ENCODE measurements at places on chromosomes 7 and 10.
A peak's percentile ranks its signal among the peaks of the same experiment; 100 is the strongest.

GRCh38 chr7:16989811-16990413, 108.1 kb upstream of the AGR3 start:
- no peak for DNase-seq

DNA sequence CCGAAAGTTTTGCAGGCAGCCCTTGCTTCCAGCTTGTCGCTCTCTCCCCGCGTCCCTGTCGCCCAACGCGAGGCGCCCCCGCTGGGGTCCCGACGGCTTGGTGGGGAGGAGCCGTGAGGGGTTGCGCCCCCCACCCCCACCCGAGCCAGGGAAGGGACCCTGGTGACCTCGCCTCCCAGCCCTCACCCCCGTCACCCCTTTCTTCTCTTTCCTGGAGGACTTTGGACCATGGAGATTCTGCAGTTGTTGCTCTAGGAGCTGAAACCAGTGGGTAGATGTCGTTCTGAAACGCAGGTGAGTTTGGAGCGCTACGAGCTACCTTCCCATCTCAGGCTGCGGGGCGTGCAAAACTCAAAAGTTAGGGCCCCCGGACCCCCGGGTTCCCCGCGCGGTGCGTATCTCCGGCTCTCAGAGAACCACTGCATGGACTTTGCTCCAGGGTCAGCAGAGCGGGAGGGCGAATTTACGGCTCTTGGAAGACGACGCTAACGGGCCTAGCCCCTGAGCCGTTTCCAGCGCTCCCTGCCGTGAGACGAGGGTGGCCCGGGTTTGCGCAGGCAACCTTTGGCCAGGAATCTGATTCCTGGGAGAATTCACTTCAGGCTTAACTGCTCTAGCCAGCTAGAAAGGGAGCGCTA, 684 bp upstream of the ATXN7L1 start:
- DNase-seq = peak; percentile 83

DNA sequence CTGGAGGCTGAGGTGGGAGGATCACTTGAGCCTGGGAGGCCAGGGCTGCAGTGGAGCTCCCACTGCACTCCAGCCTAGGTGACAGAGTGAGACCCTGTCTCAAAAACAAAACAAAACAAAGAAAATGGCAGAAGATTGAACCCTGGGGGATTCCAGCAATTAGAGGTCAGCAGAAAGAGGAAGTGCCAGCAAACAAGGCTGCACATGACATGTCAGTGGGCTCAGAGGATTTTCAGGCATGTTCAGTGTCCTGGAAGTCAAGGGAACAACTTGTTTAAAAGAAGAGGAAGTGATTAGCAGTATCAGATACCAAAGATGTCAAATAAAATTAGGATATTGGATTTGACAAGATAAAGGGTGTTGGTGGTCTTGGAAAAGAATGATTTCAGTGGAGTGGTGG, 32.3 kb downstream of the RAB18 start:
- no peak for DNase-seq

- DNase-seq = no peak
Observed at GRCh38 chr10:100647928-100648327, 97.5 kb upstream of the PAX2 start.

DNA sequence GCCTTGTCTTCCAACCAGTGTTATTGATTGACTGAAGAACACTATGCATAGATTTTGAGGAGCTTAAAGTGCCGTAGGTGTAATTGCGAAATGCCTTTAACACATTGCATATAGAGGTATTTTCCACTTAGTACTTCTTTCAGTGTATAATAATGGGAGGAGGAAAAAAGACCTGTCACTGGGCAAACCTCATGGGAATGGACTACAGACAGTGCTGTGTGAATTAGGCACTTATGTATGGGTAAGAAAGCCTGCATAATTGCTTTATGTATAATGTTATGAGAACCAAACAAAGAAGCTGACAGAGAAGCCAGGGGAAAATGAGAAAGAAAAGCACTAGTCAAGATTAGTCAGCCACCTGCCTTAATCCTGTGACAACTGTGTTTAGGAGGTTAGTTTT, 12.4 kb upstream of the SCRN1 start:
- no peak for DNase-seq

DNA sequence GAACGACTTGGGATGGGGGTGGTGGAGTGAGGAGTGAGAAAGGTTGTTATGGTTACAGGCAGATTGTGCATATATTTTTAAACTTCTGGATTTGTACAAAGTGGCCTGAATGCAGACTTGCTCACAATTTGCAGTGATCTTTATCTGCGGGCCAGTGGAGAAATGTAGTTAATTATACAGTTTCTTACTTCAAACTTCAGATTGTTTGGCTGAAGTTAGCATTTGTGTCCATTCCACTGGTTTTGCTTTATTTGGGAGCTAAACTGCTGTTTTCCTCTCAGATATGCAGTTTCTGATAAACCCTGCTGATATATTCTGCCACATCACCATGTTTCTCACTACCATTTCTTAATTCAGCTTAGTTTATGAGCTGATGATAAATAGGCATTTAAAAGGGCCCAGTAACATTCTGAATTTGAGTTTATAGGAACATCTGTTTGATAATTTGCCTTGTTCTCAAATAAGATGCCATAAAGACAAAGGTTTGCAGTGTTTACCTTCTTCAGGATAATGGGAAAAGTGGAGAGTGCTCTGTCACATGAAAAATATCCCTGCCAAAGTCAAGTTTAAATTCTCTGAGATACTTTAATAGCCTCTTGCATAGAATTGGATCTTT, 170.1 kb downstream of the ST7 start:
- DNase-seq = no peak

DNA sequence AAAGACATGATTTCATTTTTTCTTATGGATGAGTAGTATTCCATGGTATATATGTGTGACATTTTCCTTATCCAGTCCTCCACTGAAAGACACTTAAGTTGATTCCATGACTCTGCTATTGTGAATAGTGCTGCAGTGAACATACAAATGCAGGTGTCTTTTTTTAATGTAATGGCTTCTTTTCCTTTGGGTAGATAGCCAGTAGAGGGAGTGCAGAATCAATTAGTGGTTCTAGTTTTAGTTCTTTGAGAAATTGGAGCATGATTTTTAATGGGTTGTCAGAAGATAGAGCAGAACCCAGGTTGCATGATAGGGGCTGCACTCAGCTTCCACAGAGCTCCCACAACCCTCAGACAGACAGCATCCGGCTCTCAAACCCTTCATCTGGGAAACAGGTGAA, 152.9 kb upstream of the PLXDC2 start:
- no peak for DNase-seq

DNA sequence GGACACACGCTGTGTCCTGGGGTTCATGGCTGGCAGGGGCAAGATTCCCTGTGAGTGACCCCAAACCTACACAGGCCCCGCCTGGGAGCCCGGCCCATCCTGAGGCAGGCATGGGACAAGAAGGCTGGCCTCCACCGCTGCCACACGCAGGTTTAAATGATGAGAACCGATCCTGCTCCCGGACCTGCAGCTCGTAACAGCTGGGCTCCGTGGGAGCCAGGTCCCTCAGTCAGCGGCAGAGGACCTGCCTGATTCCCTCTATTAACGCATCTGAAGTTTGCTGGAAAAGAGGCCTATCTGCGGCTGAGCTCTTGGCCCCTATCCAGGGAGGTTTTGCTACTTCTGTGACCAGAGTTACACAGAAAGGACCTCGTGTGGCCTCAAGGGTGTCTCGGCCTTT, 112.3 kb downstream of the VIPR2 start:
- peak; percentile 77 for DNase-seq

GRCh38 chr7:88670536-88670935, 89.0 kb upstream of the ZNF804B start:
- no peak for DNase-seq

DNA sequence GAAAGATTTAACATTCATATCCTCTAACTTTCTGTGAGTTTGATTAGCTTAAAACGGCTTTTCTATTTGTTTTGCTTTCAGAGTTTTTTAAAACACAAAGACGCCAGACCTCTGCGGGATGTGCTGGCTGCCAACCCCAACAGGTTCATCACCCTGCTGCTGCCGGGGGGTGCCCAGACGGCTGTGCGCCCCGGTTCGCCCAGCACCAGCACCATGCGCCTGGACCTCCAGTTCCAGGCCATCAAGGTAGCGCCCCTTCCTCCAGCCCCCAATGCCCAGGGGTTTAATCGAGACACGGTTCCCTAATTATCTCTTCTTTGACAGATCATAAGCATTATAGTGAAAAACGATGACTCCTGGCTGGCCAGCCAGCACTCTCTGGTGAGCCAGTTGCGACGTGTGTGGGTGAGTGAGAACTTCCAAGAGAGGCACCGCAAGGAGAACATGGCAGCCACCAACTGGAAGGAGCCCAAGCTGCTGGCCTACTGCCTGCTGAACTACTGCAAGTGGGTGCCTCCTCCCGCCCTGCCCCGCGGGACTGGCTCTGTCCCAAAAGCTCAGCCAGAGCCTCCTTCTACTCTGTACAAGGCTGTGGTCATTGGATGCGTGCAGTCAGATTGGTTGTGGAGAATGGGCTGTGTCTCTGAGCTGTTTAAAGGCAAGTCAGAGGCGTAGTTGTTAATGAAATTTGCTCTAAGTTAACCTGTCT, 71.2 kb downstream of the TRRAP start:
- no peak for DNase-seq

DNA sequence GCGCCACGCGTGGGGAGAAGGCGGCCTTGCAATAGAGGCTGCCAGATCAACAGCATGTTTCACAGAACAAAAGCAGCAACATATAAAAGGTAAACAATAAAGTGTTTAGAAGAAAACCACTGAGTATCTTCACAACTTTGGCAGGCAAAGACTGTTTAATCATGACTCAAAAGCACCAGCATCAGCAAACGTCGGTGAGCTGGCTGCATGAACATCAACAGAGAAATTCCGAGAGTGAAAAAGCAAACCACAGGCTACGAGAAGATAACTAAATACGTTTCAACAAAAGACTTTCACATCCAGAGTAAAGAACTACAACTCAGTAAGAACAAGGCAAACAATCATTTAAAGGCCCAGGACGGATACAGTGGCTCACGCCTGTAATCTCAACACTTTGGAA, 172.0 kb downstream of the MAD1L1 start:
- no peak for DNase-seq

DNA sequence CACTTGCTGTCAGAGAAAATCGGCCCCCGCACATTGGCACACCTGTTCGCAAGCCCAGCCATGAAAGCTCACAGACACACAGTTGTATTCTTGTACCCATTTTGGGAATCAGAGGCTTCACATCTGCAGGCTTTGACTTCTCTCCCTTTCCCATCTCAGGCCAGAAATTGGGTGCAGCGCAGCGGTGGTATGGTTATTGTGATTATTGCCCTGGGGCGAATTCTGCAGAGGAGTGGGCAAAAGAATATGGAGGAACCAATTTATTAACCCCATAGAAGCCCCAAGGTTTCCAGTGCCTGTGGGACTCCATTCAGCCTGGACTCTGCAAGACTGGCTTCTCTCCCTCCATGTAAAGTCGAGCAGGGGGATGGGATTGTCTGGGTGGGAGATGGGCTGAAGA, 14.0 kb downstream of the TLX1 start:
- DNase-seq = no peak

DNA sequence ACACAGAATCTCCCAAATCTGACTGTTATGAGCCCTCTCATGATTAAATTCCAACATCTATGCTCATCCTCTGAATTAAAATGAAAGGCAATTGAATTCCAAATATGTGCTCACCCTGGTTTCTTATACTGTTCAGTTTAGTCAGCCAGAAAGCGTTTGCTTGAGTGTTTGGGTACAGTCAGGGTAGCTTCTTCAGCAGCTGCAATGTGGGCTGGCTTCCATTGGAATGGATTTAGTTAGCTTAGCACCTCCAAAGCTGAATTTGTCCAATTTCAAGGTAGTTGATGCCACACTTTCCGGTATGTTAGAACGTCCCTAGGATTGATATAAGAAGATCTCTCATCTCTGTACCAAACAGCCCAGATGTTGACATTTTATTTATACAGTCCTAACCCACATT, 9.3 kb downstream of the KLHL7 start:
- no peak for DNase-seq

- DNase-seq = no peak
Observed at GRCh38 chr10:95835149-95835860, 72.5 kb upstream of the CC2D2B start.

DNA sequence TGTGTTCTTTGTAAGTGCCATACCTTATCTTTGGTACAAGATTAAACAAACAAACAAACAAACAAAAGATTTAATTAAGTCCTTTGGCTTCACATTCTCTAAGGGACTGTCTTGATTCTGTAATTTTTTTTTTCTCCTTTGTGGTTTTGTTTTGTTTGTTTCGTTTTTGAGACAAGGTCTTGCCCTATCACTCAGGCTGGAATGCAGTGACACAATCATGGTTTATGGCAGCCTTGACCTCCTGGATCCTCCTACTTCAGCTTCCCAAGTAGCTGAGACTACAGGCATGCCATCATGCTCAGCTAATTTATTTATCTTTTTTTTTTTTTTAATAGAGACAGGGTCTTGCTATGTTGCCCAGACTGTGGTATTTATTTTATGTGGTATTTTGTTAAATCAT, 165.8 kb downstream of the LRRC4 start:
- DNase-seq = no peak

GRCh38 chr7:155724327-155725005, 80.0 kb downstream of the RBM33 start:
- no peak for DNase-seq

GRCh38 chr7:110399421-110399820, 691.5 kb upstream of the LRRN3 start:
- no peak for DNase-seq

DNA sequence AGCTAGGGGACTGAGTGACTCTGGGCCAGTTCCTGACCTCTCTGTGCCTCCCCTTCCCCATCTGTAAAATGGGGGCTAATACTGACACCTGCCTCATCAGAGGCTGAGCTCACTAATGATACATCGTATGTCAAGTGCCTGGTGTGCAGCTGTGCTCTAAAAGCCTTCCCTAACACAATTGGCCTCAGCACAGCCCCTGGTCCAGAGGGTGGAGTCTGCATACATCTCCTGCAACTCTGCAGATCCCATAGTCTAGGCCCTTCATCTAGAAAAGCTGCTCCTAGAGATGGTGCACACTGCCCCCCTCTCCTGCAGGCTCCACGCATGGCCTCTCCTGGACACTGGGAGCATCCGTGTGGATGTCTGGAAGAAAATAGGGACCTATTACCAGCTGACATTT, 255.0 kb downstream of the RPS24 start:
- DNase-seq = no peak

- peak; percentile 70 for DNase-seq
Observed at GRCh38 chr7:45718464-45719330, 144.5 kb downstream of the ADCY1 start.

GRCh38 chr10:120979435-120980278, 128.5 kb downstream of the WDR11 start:
- DNase-seq = no peak

DNA sequence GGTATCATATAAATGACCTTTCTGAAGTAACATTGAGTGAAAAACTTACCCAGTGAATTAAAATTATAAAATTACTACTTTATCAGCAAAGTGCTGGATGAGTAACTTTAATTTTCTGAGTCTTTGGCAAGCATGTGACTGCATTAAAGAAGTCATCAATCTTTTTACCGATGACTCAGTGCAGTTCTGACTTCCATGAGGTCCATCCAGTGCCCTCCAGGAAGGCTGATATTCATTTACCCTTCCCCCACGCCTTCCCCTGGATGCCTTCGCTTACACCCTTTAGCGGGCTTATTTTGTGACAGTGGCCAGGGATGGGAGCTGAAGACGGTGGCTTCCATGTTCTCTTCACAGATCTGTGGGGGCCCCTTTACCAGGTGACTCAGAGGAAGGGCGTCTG, 572.9 kb upstream of the PFKP start:
- no peak for DNase-seq
